ENCODE measurements at places on chromosomes 3 and 15. TPM values are rescaled to one million over a fixed set of nuclear protein-coding genes. Genes with fewer than 3 reads are reported as not detected.

MKRN2OS gene
- 3.8 TPM for total RNA-seq

RETNLB gene
- not detected for total RNA-seq

ACKR4 gene
- total RNA-seq, result 0.91 TPM

SCN5A gene
- total RNA-seq, result 0.31 TPM

CHRNB4 gene
- total RNA-seq, result not detected

IL12A gene
- total RNA-seq, result 0.69 TPM

TRPM1 gene
- total RNA-seq, result not detected

DNA sequence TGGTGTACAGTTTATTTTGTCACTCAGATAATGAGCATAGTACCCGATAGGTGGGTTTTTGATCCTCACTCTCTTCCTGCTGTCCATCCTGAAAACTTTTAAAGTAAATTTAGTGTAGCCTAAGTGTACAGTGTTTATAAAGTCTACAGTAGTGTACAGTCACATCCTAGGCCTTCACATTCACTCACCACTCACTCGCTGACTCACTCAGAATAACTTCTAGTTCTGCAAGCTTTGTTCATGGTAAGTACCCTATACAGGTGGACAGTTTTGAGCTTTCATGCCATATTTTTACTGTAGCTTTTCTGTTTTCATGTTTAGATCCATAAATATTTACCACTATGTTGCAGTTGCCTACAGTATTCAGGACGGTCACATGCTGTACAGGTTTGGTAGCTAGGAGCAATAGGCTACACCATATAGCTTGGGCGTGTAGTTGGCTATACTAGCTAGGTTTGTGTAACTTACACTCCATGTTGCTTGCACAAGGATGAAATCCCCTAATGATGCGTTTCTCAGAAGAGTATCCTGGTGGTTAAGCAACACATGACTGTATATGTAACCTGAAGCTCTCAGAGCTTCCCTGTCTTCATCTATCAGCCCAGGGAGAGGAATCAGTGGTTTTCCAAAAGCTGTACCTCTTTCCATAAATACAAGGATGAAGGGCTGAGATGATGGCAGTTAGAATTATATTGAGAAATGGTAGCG lies 87.6 kb upstream of the SLC25A26 start:
- no peak for DNase-seq
- no peaks in the 10 kb centered on the region for H3K27me3 ChIP-seq
- no peaks in the 10 kb centered on the region for H3K4me1 ChIP-seq
- H3K27ac ChIP-seq, result no peak overlapping the region
- no peak overlapping the region for H3K4me3 ChIP-seq

DNA sequence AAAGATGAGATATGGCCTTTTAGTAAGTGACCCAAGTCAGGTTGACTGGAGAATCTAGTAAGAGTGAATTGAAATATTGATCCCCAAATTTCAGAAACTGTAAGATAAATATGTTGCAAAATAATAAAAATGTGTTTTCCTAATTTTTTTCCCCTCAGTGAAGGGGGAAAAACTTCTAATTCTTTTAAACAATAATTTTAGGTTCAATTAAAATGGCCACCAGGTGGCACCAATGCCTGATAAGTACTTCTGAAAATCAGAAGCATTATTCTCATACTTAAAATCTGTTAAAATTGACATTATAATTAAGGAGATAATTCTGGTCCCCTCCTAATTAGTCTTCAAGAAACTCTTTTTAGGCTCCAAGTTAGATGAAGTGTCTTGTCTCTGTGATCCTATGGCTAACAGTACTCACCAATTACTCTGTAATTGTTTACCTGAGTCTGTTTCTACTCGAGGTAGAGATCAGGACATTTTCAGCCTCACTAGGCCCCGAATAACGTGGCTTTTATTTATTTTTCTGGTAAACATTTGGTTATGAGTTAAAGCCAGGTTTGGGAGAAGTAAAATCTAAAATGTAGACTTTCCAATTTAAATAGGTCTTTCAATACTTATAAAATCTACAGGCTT lies 52.6 kb downstream of the NMD3 start:
- H3K36me3 ChIP-seq, result no peaks in the 10 kb centered on the region
- no peak overlapping the region for H3K27ac ChIP-seq
- DNase-seq, result no peak
- no peaks in the 10 kb centered on the region for H3K27me3 ChIP-seq
- no peaks in the 10 kb centered on the region for H3K4me1 ChIP-seq
- H3K4me3 ChIP-seq, result no peak overlapping the region

DNA sequence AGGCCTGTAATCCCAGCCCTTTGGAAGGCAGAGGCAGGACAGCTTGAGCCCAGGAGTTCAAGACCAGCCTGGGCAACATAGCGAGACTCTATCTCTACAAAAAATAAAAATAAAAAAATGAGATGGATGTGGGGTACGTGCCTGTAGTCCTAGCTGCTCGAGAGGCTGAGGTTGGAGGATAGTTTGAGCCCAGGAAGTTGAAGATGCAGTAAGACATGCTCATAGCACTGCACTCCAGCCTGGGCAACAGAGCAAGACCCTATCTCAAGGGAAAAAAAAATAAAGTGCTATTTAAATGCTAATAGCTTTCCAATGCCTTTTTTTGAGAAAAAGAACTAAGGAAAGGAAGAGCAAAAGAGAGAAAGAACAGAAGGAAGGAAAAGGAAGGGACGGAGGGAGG lies 94.5 kb downstream of the MAGI1 start:
- H3K4me3 ChIP-seq, result no peak overlapping the region
- H3K4me1 ChIP-seq, result peaks cover 12% of the 10 kb centered on the region
- DNase-seq, result no peak
- no peaks in the 10 kb centered on the region for H3K36me3 ChIP-seq
- H3K27me3 ChIP-seq, result no peaks in the 10 kb centered on the region

GRCh38 chr3:39275052-39275451 lies 4.8 kb downstream of the CX3CR1 start:
- H3K27me3 ChIP-seq, result no peaks in the 10 kb centered on the region
- no peak overlapping the region for H3K4me3 ChIP-seq
- no peaks in the 10 kb centered on the region for H3K4me1 ChIP-seq
- no peak overlapping the region for H3K27ac ChIP-seq
- H3K36me3 ChIP-seq, result no peaks in the 10 kb centered on the region

DNA sequence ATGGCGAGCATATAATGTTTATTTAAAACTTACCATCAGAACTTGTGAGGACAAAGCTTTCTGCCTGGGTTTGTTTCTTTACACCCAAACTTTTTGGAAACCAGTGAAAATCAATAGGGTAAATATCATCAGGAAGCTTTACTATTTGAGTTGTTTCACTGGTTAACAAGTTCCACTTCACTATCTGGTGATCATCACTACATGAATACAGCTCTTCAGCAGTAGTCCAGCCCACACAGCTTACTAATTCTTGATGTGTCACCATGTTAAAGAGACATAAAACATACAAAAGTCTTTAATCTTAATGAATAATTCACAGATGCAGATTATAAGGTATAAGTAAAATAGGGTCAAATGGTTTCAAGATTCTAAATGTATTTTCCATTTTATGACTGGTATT lies 17.6 kb downstream of the IFT80 start:
- no peaks in the 10 kb centered on the region for H3K36me3 ChIP-seq
- H3K27me3 ChIP-seq, result no peaks in the 10 kb centered on the region
- no peak overlapping the region for H3K27ac ChIP-seq
- DNase-seq, result no peak
- H3K4me1 ChIP-seq, result no peaks in the 10 kb centered on the region
- H3K4me3 ChIP-seq, result no peak overlapping the region

- H3K27ac ChIP-seq, result no peak overlapping the region
- no peaks in the 10 kb centered on the region for H3K4me1 ChIP-seq
- no peak overlapping the region for H3K4me3 ChIP-seq
- H3K36me3 ChIP-seq, result no peaks in the 10 kb centered on the region
Measured at GRCh38 chr3:127732879-127733350, 60.2 kb downstream of the ABTB1 start.

- no peaks in the 10 kb centered on the region for H3K27me3 ChIP-seq
- H3K36me3 ChIP-seq, result no peaks in the 10 kb centered on the region
- no peak for DNase-seq
- no peak overlapping the region for H3K4me3 ChIP-seq
Measured at GRCh38 chr15:99143655-99144610, 39.1 kb downstream of the SYNM start.

- no peaks in the 10 kb centered on the region for H3K27me3 ChIP-seq
- no peak overlapping the region for H3K27ac ChIP-seq
- no peak for DNase-seq
- H3K36me3 ChIP-seq, result no peaks in the 10 kb centered on the region
- H3K4me1 ChIP-seq, result peaks cover 18% of the 10 kb centered on the region
Measured at GRCh38 chr3:24352893-24353553, 141.6 kb downstream of the THRB start.

GRCh38 chr3:17946619-17947018 lies 204.2 kb upstream of the TBC1D5 start:
- no peaks in the 10 kb centered on the region for H3K36me3 ChIP-seq
- H3K27ac ChIP-seq, result no peak overlapping the region
- H3K4me1 ChIP-seq, result no peaks in the 10 kb centered on the region
- no peaks in the 10 kb centered on the region for H3K27me3 ChIP-seq

DNA sequence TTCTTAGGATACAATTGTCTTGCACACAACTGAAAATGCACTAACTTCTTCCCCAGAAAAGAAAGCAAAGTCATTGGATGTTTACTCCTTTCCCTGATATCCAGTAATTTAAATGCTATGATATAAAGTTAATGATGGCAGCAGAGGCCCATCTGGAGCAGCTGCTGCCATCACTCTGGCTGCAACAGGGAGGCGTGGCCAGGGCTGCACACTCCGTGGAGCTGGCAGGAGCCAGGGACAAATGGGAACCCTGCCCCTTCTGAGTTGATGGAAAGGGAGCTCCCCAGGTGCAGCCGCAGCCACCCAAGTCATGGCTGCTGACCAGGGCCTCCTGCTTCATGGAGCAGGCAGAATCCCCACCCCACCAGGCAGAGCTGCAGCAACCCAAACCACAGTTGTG lies 72.6 kb upstream of the ALDH1A3 start:
- no peak for DNase-seq
- no peaks in the 10 kb centered on the region for H3K36me3 ChIP-seq
- H3K4me3 ChIP-seq, result no peak overlapping the region
- no peaks in the 10 kb centered on the region for H3K27me3 ChIP-seq
- no peaks in the 10 kb centered on the region for H3K4me1 ChIP-seq
- H3K27ac ChIP-seq, result no peak overlapping the region

All from pancreas (tissue), 10 donors.